ENCODE measurements at places on chromosomes 5 and 9.

GRCh38 chr9:117265253-117265652, 149.6 kb downstream of the ASTN2 start:
- peak; percentile 67 for DNase-seq

GRCh38 chr5:90602681-90603080, 44.1 kb downstream of the ADGRV1 start:
- no peak for DNase-seq

DNA sequence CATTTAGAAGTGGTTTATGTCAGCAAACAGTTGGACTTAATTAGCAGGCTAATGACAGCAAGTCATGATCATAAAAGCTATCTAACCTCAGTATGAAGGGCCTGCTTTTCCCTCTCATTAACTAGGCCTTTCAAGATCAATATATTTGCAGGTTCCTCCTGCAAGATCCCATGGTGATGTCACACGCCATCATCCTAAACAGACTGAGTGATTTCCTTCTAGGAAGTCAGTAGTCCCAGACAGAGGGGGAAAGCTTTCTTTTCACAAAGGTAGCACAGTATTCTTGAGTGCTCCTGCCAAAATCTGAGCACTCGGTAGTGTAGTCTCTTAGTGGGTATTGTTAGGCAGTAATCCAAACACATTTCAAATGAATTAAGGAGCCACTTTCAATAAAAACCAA, 52.5 kb downstream of the UIMC1 start:
- DNase-seq: no peak

- DNase-seq: no peak
Measured at GRCh38 chr5:158354958-158355357, 496.0 kb upstream of the CLINT1 start.

DNA sequence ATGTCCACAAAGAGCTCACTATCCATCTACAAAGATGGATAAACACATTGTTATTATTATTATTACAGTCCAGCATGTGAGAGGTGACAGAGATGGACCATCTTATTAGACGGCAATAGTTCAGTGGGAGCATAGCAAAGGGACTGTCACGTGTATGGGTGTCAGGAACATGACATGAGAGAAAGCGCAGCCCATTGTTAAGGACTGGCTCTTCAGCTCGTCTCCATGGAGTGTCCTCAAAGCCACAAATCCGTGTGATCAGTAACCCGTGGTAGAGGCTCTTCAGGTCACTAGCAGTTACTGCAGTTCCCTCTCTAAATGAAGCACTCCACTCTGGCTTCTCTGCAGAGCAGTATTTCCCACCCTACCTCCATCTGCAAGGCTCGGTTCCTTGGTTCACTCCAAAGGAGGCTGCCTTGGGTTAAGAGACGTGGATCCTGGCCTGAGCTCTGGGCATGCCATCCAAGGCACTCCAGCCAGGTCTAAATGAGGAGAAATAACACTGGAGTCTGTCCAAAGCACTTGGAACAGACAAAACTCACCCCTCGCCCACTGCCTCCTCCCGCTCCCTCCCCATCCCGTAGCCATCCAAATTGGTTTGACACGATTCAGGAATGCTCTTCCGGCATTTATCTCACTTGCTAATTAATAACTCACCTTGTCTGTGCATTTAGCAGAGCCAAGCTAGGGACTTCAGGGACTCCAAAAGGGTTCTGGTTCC, 122.3 kb upstream of the WWC1 start:
- DNase-seq: peak; percentile 76

Data from spinal cord (tissue), 10 donors.